ENCODE measurements at places on chromosomes 3 and 15.

DNA sequence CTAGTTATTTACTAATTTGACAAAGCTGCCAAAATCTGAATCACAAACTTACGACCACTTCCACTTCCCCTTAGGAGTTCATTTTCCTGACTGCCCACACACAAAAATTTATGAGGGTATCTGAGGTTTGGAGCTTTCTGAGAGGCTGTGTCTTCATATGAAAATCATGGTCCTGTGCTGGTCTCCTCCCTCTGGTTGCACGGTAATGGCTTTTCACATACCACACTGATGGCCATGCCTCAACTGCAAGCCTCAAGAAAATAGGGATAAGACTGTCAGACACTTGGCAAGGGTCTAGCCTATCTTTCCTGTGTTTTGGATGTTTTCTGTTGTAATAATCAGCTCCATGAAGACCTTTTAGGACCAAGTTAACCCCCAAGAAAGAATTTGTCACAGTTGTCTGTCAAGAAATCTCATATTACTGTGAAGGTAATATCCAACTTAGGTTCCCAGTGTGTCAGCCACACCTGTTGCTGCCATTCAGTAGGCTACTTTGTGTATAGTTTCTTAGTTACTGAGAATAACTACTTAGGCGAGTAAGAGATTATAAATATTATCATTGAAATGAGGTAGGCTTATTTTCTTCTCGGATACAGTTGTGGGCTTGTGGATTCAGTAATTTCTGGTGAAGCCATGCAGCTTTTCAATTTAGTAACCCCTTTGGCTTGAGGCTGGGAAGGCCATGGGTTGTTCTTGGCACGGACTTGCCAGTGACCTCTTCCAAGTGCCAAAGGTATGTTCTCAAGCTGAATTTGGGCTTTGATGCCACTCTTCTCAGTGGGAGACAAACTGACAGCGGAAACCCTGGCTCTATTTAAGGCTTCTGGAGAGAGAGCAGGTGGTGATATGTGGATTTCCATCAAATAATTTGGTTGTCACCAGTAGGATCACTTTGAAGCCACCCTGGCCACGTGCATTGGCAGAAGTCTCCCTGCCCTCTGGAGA lies 101.1 kb downstream of the RYR3 start:
- no peak for DNase-seq

DNA sequence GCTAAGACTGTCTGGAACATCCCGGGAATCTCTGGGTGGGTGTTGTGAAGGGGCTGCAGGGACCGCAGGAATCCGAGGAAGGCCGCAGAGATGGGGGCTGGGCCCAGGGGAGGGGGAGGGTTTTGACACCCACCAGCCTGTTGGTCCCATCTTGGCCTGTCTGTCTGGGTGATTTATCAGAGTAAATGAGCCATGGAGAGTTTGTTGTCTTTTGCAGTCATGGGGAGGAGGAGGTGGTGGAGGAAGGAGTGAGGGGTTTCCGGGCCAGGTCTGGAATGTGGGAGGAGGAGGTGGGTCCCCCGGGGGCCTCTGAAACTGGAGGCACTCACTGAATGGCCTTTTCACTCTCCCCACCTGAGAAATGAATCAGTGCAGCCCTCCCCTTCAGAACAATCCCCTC lies 11.5 kb downstream of the SEMA3F start:
- no peak for DNase-seq

DNA sequence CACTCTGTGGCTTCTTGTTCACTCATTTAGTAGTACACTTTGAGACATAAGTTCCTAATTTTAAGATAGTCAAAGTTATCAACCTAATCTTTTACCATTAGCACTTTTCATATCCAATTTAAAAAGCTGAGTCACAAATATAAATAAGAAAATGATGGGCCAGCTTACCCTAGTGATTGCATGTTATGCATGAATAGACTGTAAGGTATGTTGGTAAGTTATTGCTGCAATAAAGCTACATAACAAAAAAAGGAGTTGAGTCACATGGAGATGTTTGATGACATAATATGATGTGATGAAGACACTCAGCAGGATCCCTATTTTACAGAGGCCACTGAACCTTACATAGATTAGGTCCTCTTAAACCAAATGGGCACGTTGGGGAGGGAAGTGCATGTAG lies 161.3 kb downstream of the OCA2 start:
- DNase-seq: no peak

DNA sequence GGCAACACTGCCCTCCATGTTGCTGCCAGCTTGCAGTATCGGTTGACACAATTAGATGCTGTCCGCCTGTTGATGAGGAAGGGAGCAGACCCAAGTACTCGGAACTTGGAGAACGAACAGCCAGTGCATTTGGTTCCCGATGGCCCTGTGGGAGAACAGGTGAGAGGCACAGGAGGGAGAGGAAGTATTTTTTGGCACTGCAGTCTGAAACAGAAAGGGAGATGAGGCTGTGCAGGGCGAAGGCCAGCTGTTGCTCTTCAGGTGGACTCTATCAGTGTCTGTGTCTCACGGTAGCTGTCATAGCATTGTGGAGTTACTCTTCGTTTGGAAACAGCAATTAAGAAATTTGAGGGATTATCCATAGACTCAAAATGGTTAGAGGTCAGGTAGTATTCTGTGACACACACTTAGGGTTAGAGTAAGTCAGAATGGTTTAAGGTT lies 8.0 kb downstream of the NFKBIZ start:
- DNase-seq: no peak

DNA sequence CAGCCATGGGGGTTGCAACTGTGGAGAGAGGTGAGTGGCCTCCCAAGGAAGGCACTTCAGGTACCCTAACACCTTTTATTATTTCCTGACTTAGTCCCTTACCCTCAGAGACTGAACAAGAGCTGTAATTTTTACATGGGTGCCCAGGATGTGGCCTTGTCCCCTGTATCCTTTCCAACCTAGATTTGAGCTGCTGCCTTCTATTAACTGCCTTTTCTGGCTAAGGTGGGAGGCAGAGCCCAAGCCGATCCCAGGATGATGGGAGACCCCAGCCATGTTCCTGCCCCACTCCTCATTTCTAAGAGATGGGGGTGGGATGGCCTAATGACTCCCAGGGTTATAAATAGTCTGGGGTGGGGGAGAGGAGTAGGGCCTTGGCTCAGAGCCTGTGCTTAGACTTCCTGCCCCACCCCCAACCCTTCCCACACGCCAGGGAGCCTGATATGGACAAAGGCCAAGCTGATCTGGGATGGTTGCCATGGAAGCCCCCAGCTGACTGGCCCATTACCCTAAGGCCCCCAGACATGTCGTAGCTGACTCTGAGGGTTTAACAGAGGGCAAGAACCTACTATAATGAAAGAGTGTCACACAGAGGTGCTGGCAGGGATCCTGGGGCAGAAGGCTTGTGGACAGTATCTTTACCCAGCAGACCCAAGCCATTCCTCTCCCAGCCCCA lies 1.9 kb downstream of the KLHDC8B start:
- no peak for DNase-seq

DNA sequence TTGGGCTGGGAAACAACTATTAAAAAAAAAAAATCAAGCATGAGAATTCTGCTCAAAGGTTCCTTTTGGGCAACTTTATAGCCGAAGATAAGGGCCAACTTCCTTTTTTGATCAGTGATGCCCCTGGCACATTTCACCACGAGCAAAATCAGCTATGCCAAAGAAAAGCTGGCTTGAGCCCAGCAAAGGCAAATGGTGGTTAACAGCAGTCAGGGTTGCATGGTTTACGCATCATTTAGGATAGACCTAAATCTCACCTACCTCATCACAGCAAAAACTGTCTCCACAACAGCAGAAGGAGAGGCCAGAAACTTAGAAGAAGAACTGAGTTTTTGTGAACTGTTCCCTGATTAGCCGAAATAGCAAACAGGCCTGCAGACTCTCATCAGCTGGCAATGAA lies 220.1 kb upstream of the CDIN1 start:
- DNase-seq: no peak

- no peak for DNase-seq
Measured at GRCh38 chr3:60764870-60765269, 486.4 kb downstream of the FHIT start.

GRCh38 chr3:69357196-69357595 lies 28.7 kb downstream of the FRMD4B start:
- DNase-seq: no peak

DNA sequence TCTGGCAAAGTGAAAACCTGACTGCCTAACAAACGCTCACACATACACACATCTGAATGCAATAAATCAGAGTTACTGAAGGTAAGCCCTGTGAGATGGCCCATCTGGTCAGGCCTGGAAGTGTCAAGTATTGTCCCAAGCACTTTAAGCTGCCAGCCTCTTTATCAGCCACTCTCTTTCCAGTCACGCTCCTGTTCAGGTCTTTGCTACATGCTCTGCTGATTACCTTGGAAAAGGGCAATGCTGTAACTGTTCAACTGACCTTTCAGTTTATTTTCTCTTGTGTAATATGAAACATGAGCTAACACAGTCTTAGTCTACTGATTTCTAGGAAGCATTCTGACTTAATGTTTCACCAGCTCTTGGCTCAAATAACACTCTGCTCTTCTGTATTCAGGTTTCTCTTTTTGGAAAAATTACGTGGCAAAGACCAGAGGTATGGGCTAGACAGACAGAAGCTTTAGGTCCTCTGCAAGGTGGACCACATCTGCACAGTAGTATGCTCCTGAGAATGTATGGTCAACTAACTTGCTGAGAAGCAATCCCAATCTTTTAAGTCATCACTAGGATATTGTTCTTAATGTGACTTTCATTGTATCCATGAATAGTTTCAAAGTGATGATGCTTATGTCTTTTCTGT lies 44.5 kb downstream of the GBE1 start:
- no peak for DNase-seq

- DNase-seq: no peak
Measured at GRCh38 chr3:149934524-149934923, 36.2 kb downstream of the PFN2 start.

DNA sequence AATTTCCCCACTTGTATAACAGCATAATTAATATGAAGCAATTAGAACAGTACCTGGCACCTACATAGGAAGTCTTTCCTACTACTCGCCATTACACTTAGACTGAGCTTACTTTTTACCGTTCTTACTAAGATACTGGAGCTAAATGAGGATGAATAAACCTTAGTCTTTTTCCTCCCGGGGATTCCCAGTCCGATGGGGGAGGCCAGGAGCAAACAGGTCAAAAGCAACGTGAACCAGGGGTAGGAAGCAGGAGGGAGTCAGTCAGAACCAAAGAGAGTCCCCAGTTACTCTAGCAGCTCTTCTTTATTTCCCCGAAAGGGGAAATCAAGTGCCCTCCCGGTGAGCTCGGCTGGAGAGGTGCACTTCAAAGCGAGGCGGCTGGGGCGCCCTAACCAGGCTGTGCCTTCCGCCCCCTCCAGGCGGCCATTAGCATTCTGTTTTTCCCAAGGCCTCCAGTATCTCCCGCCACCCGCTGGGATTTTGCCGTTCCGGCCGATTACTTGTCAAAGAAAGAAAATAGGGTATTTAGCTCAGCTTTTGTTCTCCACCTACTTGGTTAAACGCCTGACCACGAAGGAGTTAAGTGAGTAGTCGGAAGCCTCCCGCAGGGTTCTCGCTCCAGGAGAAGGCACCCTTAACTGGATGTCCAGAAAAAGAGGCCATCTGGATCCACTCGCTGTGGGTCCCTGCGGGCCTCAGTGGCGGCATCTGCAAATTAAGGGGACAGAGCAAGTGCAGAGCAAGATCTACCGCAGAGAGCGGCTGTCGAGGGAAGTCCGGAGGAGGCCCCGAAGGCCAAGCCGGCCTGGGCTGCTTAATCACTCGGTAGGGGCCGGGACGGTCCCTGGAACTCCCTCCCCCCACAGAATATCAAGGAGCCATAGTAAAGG lies 6.3 kb upstream of the EOMES start:
- no peak for DNase-seq

- no peak for DNase-seq
Measured at GRCh38 chr15:94231723-94232468, 535 bp downstream of the MCTP2 start.

DNA sequence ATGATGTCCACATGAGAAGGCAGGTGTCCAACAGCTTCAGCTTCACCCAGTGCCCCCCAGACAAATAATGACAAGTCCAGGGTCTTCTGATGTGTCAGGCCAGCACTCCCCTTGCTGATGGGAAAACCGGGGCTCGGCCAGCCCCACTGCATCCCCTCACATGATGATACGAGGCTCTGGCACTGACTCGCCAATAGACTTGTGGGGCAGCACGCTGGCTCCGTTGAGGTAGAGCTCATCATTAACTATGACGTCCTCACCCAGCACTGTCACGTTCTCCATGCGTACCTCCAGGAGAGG lies 2.1 kb upstream of the AMIGO3 start:
- no peak for DNase-seq

GRCh38 chr3:115848641-115849040 lies 225.3 kb downstream of the GAP43 start:
- no peak for DNase-seq

DNA sequence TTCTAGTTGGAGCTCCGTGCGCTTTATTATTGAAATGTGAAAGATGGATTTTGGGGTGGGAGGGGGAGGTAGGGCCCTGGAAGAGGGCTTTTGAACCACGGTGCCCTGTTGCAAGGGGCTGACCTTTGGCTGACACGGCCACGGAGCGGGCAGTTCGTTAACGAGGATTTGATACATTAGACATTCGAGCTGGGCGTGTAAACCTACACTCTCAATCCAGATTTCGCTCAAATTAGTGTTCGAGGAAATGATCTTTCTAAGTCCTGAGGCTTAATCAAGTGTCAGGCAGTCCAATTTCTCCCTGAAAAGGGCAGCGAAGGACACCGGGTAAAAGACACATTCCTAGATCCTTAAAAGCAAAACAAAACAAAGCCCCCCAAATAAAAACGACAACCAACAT lies 13.0 kb downstream of the ZIC1 start:
- DNase-seq: no peak

- DNase-seq: no peak
Measured at GRCh38 chr3:50381383-50381782, 22.1 kb upstream of the TMEM115 start.

- DNase-seq: no peak
Measured at GRCh38 chr3:14938954-14939353, 8.4 kb upstream of the NR2C2 start.

GRCh38 chr3:194285024-194285849 lies 65.9 kb downstream of the CPN2 start:
- no peak for DNase-seq

DNA sequence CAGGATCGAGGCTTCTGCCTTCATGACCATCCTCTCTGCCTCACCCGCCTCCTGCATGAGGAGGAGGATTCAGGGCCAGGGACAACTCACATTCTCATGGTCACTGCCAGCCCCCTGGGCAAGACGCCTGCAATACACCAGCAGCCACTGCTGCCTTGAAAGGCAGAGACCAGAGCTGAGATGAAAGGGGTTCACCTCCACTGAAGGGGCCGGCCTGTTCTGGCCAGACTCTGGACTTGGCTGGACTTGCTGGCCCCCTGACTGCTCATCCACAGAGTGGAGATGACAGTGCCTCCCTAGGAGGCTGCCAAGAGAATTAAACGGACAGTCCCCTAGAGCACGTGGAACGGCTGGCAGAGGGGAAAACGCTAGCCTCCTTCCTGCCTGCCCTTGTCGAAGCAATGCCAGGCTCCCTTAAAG lies 35.2 kb downstream of the MGLL start:
- no peak for DNase-seq

DNA sequence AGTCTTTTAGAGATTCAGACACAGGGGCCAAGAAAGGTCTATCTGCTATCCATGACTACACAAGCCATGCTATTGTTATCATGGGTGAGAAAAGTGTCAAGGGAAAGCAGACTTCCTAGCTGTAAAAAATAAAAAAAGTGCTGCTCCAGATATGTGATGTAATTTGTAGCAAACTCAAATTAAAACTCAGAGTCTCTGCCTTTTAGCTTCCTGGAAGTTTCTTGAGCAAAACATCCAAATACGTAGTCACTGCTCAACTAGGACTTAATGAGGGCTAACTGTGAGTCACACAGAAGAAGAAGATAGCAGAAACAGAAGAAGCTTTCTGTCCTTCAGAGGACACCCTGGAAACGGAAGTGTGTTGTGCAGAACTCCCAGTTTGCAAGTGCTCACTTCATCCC lies 393.4 kb upstream of the NR2F2 start:
- DNase-seq: no peak

Data from activated naive CD4-positive, alpha-beta T cell (primary cell).